Fibroblast of the aortic adventitia (primary cell): ENCODE measurements at places on chromosomes 3 and 15.

DNA sequence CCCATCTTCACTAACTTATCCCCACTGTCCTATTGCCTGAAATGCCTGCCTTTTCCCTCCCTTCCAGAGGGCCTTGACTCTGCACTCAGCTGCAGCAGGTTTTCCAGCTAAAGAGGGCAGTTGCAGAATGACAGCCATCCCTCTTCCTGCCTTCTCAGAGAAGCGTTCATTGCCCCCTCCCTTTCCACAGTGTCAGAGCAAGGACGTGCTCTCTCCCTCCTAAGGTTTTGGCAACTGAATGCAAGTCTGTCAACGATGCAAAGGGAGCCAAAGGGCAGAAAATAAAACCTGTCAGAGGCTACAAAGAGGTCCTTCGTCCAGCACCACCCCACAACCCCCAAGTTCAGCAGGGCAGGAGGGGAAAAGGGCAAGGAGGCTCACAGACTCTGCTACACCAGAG lies 230.1 kb upstream of the THBS1 start:
- no peak for DNase-seq

DNA sequence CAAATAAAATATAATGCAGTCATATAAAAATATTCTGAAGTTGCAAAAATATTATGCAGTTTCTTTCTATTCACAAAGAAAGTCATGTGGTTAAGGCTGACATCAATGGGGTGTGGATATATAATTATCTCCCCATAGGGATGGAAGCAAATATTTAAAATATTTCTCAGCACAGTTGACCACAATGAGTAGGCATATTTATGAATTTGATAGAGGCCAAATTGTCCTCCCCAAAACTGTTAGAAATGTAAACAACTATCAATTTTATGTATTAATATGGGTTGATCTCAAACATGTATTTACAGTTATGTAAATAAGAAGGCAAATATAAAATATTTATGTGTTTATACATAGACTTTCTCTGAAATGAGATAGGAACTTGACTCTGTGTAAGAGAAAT lies 246.0 kb upstream of the CBLB start:
- DNase-seq, result peak; percentile 71

DNA sequence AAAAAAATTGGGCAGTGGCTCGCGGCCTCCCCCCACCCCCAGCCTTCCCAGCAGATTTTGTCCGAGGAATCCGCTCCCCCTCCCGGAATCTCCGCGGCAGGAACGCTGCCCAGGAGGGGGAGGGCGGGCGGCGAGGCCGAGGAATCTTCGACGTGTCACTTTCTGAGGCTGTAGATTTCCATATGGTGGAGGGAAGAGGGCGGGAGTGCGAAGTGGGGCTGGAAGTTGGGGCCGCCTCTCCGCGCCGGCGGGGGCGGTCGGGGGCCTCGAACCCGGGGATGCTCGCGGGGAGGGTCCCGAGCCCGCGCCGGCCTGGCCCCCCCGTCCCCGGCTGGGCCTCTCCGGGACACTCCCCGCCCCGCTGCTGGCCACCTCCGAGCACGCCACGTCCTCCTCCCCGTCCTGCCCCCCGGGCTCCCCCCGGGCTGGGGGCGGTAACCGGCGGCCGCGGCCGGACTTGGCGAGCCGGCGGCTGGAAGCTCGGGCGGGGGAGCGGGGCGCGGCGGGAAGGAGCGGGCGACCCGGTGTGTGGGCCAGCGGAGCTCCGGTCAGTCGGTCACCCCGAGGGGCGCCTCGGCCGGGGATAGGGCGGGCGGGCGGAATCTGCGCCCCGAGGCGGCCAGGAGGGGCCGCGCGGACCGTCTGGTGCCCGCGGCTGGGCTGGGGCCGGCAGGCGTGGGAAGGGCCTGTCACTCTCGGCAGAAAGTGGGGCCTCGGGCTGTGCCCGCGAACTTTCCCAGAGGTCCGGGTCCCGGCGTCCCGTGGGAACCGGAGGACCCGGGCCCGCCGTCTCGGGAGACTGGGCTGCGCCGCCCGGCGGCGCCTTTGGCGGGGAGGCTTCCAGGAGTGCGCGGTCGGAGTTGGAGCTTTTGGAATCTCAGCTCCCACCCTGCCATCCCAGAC lies 951 bp downstream of the FNDC3B start:
- peak; percentile 85 for DNase-seq

- no peak for DNase-seq
Measured at GRCh38 chr3:155370198-155370597, 76.7 kb upstream of the STRIT1 start.

GRCh38 chr3:184157206-184157605 lies 2.0 kb downstream of the DVL3 start:
- DNase-seq, result no peak

GRCh38 chr15:93110502-93111040 lies 21.6 kb upstream of the RGMA start:
- no peak for DNase-seq

DNA sequence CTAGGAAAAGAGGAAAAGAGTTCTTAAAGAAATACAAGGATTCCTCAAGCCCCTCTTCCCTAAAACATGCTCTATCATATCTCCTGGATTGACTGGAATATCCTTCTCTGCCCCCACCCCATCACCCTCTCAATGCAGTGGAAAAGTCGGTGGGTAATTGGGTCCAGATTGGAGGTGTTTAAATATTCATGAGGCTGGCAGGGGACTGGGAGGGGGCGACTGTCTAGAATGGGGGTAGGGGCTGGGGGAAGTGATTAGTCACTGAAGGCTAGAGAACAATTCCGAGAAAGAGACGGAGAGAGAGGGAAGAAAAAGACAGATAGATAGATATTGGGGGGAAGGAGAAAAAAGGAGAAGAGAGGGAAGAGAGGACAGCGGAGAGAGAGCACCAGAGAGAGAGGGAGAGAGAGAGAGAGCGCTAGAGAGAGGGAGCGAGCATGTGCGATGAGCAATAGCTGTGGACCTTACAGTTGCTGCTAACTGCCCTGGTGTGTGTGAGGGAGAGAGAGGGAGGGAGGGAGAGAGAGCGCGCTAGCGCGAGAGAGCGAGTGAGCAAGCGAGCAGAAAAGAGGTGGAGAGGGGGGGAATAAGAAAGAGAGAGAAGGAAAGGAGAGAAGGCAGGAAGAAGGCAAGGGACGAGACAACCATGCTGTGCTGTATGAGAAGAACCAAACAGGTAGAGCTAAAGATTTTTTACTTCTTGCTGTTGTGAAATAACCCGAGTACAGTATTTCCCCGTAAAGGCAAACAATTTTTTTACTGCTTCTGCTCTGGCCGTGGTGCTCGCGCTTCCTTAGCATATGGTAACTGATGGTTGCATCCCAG lies at the start of gene GAP43:
Gene GAP43, plus strand, starts transcription at position 467 of the 825 bp plus-strand sequence. Its CDS starts 180 bp downstream, at position 647.
- DNase-seq, result peak; percentile 87

GRCh38 chr3:44439499-44440295 lies 37.8 kb downstream of the ZNF445 start:
- peak; percentile 97 for DNase-seq
